Cardiac fibroblast (primary cell): ENCODE measurements at places on chromosomes 2 and 18.

DNA sequence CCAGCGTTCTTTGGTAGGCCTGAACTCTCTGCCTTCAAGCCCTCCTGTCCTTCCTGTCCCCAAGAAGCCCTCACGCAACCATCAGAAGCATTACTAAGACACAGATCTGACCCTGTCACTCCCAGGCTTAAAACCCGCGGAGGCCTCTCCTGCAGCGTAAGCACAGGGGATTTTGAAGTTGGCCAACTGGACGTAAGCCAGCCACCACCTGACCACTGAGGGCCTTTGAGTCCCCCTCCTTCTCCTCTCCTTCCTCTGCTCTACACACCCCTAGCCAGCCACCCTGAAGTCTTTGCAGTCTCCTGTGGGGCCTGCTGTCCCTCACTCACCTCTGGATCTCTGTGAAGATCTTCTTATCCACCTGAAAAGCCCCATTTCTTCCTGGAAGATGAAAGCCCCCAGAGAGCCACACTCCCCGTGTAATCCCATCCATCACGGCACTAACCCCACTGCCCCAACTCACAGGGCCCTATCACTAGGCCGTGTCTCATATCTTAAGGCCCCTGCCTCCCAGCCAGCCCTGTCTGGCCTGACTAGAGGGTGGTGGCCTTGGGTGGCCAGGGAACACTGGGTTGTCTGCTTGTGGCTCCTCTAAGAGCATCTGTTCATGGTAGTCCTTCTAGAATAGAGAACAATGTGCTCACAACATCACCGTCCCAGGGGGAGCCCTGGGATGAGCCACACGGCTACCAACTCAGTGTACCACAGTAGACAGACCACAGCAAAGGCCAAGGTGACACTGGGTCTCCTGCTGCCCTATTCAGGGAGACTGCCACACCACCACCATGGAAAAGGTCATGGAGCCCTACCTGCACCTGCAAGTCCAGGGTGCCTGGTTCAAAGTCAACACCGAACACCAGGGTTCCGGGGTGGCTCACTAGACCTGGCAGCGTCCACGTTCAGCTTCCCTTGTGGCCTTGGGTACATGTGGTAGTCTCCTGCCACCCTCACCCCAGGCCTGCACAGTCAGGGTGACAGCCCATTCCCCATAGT lies 191.6 kb downstream of the ZBTB7C start:
- DNase-seq: no peak

DNA sequence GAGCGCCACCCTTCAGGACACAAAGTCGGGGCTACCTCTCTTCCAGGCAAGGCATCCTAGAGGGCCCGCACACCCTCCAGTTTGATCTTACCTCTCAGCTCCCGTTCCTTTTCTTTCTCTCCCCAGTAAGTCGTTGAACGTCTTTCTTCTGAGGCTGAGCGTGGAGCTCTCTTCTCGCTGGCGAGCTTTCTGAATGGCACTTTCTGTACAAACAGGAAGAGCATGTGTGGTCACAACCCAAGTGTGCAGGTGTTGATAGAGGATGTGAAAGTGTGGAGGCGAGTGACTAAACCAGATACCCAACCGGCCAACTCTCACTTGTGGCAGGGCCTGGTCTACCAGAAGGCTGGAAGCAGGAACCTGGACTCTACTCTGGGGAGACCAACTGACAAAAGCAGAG lies at the start of gene AFF3:
Gene AFF3, minus strand, starts transcription at position 198 of the 400 bp plus-strand sequence. CDS start 38,136 bp downstream, outside the sequence.
- DNase-seq: no peak

GRCh38 chr2:9398881-9399780 lies 24.2 kb downstream of the ITGB1BP1 start:
- DNase-seq: no peak

- peak; percentile 36 for DNase-seq
Observed at GRCh38 chr2:11663427-11663826, 6.6 kb downstream of the NTSR2 start.

DNA sequence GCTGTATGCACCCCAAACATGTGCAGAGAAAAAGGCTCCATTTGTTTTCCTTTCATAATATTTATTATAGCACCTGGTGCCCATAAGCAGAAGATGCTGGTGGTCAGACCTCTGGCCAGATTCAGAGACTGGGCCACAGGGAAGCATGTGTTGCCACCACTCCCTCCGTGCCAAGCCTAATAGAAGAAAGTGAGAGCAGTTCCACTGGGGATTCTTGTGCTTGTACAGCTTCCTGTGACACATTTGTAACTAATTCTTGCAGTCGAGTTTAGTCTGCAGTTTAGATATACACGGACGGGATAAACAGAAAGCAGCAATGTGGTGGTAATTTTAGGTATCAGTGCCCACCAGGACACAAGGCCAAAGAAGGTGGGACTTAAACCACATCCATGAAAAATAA lies 135.4 kb upstream of the PIEZO2 start:
- DNase-seq: no peak

DNA sequence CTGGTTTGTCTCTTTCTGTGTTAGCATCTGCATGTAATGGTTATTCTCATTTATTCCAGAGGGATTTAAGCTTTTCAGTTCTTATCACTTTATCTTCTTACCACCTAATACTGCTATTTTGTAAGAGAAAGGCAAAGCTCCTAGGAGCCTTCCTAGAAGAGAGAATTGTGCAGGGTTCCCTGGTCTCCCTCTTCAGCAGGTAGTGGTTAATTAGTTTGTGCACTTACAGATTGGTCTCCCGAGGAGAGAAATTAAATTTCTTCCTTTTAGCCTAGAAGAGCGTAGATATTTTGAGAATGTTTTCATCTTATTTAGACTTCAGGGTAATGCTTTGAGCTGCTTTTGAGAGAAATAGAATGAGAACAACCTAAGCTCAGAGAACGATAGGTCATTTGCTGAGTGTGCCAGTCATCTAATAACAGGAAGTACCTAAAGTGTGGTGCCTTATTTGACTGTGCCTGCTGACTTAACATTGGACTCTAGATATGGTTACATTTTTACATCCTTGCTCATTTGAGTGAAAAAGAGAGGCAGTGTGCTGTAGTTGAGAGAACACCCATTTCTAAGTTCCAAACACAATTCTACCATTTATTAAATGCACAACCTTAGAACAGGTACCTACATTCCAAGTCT lies 651.4 kb downstream of the STK39 start:
- no peak for DNase-seq

DNA sequence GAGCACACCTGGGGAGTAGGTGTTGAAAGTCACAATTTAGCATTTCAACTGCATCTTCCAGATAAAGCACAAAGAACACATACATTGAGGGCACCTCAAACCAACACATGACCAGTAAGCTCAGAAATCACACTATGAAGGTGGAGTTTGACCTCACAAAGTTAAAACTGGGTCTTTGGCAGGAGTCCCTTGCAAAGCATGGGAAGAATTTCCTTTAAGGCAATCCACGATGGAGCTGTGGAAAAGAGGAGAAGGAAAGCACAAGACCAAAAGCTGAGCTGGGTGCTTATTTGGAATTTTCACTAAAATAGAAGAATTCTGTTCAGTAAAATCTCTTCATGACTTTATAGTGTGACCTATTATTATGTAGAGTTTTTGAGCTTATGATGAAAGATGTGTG lies 212.9 kb upstream of the APCDD1 start:
- no peak for DNase-seq

DNA sequence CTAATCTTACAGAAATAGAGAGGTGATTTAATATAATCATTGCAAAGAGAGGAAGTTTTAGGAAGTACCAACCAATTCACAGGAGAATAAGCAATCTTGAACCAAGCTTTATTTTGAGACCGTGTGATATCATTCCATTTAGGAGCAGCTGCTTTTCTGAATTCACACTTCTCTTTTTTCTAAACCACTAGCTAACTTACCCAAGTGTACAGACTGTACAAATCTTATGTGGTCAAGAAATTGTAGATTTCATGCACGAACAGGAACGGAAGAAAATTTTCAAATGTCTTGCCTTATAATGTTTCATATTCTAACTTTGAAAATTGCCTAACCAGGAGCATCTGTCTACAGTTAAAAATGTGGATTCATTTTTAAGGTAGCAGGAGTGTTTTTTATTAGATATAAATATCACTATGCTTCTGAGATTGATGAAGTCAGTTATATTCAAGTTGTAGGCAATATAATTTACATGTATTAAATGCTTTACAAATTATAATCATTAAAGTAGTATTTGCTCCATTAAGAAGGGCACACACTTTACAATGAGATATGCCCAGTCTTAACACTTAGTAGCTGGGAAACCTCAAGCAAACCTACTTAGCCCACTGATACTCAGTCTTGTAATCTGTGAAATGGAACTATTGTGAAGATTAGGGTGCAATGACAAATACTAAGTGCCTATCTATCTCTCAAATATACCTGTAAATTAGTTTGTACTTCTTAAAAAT lies 302.2 kb upstream of the STON1 start:
- DNase-seq: no peak

DNA sequence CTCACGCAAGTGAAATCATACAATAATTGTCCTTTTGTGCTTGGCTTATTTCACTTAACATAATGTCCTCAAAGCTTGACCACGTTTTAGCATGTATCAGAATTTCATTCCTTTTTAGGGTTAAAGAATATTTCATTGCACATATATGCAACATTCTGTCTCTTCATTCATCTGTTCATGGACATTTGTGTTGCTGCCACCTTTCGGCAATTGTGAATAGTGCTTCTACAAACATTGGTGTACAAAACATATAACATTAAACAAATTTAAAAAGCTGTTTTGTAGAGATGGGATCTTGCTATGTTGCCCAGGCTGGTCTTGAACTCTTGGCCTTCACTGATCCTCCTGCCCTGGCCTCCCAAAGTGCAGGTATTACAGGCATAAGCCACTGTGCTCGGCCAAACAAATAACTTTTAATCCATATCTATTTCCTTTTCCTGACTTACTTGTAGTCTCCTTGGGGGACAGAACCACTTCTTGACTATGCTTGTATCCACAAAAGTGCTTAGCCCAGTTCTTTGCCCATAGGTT lies 209.3 kb downstream of the SLC4A3 start:
- peak; percentile 15 for DNase-seq

DNA sequence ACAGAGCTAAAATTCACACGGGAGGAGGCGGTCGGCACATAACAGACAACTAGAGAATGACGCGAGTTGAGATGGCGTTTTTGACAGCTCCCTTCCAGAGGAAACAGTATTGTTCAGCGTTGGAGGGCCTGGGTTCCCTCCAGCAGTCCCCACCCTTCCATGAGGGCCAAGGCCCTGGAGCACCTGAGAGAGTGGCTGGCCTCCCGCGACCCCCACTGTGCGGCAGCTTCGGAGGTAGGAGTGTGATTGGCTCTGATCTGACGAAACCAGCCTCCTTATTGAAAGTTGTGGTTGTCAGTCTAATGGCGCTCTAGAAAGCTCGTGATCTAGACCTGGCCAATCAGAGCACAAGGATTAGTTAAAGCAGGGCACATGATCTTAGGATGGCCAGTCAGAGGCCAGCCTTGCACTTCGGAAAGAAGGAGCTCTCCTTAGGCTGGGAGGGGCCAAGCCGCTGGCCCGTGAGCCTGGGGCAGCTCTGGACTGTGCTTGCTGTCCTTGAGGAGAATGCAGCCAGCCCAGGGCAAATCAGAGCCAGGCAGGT lies 104.5 kb upstream of the CELF4 start:
- no peak for DNase-seq

DNA sequence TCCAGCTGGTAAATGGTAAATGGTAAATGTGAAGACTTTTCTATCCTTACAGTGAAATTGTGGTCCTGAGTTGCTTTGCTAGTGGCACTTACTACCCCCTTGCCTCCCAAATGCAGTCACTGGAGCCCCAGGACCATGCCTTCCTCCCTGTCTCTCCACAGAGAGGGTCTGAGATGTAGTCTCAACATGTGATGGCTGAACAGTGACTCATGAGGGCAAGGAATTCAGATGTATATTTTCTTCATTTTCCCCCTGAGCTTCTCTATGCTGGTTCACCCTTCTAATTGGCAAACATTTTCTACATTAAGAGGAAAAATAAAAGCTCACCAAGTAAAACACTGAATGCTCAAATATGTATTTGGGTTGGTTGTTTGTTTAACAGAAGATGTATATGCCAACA lies 232.0 kb downstream of the SH3BP4 start:
- DNase-seq: no peak

DNA sequence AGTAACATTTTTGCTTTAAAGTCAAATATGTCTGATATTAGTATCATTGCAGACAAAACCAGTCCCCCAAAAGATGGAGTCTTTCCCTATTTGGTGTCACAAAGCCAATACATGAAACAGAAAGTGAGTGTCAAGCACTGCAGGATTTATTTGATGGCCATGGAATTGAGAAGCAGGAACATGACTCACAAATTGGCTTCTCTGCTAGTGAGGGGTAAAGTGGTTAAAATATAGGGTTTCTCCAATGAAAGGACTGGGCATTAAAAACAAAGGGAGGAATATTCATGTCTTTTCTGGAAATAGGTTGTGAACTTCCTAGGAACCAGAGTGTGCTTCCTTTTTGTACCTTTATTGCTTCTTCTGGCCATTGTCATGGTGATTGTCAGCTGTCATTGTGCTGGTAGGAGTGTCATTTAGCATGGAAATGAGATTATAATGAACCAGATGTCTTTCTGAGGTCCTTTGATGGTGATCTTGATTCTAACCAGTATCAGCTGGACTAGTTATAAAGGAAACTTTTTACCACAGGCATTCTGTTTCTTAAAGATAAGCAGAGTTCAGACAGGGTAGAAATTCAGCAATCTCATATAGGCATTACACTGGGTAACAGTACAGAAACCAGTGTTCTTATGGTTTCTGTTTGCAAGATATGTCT lies 4.1 kb downstream of the REG1B start:
- no peak for DNase-seq

- no peak for DNase-seq
Observed at GRCh38 chr2:64403426-64403825, 50.5 kb upstream of the LGALSL start.

DNA sequence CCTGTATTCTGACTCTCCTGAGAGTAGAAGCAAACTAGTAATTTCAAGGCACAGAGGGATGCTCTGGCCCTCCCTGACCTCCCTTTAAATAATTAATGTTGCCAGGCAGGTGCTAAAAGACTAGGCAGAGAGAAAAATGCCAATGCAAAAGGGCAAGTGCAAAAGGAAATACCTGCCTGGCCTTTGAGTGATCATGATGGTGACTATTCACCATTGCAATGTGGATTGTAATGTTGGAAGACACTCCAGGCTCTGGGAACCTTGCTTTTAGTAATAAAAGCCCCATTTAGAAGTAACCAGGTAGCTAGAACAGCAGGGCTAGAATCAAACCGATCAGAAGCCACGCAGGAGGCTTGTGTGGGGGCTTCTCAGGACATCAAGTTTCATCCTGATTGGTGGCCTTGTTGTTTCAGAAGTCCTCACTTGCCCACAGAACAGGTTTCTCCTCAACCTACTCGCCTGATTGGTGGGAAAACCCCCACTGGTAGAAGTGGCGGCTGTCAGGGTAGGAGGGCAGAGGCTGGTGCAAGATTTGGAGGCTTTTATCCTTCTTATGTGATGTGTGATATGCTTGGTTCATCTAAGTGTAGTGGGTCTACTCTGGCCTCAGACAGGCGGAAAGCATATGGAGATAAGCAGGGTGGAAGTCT lies 16.0 kb upstream of the CHRNA1 start:
- DNase-seq: no peak
